Stimulated activated CD8-positive, alpha-beta memory T cell treated with anti-CD3 and anti-CD28 coated beads, Interleukin-4, amount 100 ng/mL, for 1 hour (primary cell): ENCODE measurements at places on chromosomes 5 and 9.

DNA sequence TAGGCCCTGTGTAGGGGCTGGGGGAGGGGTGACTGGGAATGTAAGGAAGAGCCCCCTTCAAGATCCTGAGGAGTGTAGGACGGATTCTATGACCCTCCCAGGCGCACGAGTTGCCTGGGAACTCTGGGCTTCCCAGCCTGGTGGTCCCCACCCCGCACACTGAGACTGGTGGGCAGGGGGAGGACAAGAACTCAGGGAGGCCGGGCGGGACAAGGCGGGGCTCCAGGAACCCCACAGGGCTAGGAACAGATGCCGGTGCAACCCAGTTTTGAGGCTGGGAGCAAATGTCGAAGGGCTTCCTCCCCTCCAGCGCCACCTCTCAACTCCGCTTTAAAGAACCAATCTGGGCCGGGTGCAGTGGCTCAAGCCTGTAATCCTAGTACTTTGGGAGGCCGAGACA is 1.3 kb upstream of the VDAC1 start:
- no peak for DNase-seq

GRCh38 chr9:14907360-14907685 is 2.9 kb downstream of the FREM1 start:
- DNase-seq, result no peak

DNA sequence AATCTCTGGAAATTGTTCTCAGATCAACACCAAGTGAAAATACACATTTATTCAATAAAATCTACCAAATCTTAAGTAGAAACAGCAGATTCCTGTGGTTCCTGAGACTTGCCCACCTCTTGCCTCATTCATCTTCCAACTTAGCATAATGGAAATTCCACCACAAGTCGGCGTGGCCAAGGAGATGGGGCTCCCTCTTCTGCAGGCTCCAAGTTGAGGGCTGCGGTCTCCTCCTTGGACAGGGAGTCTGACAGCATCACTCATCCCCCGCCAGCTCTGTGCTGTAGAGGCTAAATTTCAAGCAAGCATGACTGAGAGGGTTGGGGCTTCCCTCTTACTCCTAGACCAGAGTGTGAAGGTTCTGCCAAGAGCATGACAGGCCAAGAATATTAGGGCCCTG is 273.7 kb downstream of the DIRAS2 start:
- no peak for DNase-seq

DNA sequence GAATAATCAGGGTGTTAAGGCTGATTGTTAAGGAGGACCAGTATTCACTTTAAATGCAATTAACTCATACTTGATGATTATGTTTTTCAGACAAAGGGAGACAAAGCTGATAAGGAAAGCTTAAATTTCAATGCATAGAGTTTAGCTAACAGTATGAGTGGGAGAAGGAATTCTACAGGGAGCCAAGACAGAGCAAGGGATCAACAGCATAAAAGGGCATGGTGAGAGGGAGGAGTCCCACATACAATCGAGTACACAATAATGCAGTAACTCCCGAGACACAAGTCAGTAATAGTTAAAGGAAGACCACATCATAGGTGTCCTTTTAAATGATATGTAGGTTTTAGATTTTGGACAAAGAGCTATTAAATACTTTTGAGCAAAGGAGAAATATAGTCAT is 191.7 kb upstream of the PTPRD start:
- no peak for DNase-seq

DNA sequence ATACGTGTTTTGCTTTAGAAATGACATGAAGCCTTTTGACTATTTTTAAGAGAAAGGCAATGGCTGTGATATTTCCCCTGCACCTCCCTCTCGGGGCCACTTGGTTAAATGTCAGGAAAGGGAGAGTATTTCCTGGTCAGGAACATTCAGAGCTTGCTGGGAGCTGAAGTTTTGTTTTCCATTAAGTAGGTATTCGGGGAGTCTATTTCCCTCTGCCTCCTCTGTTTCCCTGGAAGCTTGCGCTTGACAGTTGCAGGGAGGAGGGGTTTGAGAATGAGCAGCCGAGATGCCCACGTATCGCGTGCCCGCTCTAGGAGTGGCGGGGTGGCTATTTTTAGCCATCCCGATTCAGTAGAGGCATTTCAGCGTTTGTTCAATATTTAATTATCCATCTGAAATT is 6.7 kb downstream of the DAB2IP start:
- DNase-seq, result no peak

DNA sequence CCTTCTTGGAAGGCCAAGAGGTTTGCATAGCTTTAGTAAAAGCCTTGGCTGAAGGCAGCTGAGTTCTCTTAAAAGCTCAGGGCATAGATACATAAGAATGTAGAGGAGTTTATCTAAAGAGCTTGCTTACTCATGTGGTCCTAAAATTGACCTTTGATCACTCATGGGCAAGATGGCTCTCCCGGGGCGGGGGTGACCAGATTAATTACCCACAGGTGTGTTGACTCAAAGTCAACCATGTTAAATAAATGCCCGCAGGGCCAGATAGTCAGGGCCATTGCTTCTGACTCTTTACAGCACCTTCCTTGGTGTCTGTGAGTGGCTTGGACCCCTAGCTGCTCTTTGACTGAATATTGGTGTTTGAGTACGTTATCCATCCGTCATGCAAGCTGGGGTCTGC is 33.1 kb upstream of the GHR start:
- no peak for DNase-seq

DNA sequence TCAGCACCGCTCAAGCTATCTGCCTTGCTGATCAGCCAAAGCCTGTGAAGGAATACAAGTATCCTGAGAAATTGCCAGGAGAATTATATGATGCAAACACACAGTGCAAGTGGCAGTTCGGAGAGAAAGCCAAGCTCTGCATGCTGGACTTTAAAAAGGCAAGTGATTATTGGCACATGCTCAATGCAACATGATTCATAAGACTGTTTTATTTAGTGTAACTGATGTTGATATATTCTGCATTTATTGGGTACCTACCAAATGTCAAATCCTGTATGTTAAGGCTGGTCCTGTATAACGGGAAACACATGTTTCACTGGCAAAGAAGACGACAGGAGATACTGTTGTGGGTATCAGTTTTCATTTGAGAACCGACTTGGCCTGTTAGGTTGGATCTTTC is 69.0 kb downstream of the ADAMTS16 start:
- no peak for DNase-seq

GRCh38 chr9:109616571-109617120 is 118.5 kb upstream of the PTPN3 start:
- no peak for DNase-seq

DNA sequence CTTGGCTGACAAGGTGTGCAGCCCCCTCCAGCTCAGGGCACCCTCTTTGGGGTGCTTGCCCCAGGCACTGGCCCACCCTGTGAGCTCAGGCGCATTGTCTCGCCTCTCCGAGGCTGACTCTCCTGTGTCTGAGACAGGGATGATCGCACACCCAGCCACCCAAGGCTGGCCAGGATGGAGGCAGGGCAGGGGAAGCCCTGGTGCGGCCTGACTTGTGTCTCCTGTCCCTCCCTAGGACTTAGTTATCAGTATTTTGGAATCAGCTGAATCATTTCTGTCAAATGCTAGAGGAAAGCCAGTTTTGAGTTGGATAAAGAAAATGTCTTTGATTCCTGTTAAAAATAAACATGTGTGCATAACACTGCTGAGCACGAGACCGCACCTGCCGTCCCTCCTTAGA is 2.5 kb upstream of the DBH start:
- DNase-seq, result no peak

DNA sequence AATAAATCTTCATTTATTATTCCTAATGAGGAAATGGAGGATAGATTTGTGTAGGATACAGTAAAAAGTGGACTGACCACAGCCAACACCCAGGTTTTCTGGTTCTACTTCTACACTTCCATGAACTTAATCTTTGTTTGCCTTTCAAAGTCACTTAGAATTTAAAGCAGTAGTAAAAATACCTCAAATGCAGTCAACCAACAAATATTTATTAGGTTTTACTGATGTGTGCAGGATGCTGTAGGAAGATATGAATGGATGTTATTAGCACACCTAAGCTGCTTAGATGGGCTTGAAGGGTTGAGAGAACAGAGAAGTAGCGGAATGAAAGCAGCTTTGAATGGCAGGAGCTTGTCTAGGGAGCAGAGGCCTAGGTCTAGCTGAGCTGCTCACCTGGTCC is 201.1 kb downstream of the PALM2AKAP2 start:
- DNase-seq, result no peak

- DNase-seq, result no peak
Measured at GRCh38 chr9:22228542-22228941, 218.1 kb upstream of the DMRTA1 start.

DNA sequence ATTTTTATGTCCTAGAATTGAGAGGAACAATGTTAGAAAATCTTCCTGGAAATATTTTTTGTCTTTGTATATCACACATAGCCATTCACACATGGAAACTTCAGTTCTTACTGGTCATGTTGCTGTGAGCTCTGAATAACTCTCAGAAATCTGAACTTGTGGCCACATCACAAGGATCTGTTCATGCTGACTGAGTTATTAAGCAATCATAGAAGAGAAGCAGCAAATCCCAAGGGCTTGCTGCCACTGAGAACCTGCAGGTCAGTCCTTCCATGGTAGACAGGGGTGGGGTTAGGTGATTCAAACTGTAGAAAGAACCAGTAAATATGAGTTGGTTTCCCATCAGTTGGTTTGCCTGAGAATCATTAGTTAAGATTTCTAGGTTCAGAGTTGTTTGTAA is 27.6 kb downstream of the SGCD start:
- DNase-seq, result no peak

DNA sequence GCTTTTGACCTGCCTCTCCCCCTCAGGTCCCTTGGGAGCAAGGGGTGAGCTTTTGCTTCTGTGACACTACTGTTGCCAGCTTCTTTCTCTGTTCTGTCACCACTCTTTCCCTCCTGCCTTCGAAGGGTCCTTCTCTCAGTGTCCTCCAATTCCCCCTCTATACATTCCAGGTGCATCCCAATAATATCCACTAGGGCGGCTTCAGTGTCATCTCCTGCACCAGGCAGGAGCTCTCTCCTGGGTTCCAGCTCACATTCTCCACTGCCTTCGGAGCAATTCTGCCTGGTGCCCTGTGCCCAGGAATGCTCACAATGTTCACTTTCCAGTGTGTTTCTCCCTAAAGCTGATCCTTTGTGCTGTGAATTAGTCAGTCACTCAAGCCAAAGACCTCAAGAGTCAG is 83.9 kb upstream of the CXCL14 start:
- DNase-seq, result no peak

DNA sequence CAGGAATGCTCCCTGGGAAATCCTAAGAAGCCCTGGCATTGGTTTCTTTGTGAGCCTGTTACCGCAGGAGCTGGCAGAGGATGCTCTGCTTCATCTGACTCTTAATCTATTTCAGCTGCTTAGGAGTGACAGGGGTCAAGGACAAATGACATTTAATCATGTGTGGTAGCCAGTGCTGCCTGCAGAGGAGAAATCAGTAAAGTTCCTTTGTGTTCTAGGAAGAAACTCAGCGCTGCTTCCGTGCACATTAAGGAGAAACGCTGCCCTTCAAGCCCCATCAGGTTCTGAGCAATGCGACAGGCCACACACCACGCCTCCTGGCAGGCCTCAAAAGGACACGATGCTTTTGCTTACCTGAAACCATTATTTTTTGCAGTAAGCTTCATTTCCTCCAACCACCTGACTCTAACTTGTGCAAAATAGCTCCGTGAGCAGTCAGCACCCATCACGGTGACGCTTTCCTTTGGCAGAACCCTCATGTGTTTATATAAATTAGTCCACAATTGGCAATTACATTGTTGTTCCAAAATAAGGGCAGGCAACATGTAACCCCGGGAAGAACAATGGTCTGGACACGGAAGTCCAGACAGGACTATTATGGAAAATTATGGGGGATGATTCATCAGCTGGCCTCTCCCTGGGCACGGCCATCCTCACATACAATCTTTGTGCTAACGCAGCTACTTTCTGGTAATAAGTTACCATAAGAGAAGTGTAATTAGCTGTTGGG is 387.9 kb upstream of the DAP start:
- no peak for DNase-seq

GRCh38 chr9:96022445-96023051 is 147.1 kb downstream of the ERCC6L2 start:
- no peak for DNase-seq

DNA sequence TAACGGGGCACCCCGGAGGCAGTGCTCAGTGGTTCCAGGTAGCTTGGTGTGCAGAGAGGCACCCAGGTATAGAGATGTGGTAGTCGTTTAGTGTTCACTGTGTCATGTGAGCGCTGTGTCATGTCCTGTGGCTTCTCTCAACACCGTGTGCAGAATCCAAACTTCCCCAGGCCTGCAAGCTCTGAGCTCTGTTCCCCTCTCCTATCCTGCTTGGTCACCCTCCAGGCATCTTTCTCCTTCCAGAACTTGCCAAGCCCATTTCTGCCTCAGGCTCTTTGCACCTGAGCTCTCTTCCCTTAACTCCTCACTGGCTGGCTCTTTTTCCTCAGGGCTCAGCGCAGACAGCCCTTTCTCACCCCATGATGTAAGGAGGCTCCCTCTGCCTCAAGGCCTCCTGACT is 64.8 kb downstream of the CARTPT start:
- no peak for DNase-seq

GRCh38 chr9:74173284-74173683 is 323.9 kb upstream of the RORB start:
- DNase-seq, result no peak

- DNase-seq, result no peak
Measured at GRCh38 chr5:34591723-34592122, 64.4 kb upstream of the RAI14 start.

- no peak for DNase-seq
Measured at GRCh38 chr5:180808461-180809000, 5.9 kb upstream of the MGAT1 start.

DNA sequence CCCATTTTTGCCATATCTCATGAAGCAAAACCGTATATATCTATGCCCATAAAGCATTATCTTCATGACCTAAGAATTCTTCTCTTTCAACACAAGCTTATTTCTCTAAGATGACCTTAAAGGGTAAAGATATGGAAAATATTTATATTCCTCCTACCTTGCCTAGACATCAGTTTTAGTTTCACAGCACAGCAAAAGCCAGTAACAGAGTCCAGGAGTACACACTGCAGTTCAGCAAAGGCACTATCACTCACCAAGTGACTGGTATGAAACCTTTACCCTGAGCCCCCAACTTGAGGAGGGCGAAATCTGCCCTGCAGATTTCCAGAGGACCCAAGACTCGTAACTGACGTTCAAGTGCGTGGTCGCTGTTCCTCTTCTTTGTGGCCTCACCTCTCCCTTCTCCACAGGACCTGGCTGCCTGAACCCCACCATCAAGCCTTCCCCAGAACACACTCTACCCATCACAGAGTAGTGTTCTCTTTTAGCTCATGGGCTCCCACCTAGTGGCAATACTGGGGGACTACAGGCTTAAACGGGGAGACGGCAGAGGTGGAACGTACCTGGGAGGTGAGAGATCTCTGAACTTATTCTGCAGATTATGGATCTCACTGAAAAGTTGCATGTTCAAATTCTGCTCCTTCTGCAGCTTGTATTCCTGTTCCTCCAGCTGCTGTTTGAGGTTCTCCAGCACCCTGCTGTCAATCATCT is 141.0 kb downstream of the CDK5RAP2 start:
- DNase-seq, result no peak

DNA sequence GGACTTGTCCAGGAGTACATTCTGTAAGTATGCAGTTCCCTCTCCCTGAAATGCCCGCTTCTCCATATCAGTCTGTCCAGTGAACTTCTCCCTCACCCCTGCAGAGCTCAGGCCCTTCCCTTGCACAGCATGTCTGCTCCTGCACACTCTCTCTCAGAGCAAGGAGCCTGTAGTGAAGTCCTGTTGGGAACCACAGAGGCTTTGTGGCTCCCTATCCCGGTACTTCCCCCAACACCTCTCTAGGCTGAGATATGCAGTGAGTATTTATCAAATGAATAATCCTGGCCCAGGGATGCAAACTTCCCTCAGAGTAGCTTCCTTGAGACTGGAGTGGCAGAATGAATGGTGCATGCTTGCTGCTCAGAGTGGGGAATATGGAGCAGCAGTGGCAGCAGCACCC is 48.8 kb downstream of the POC5 start:
- no peak for DNase-seq

- no peak for DNase-seq
Measured at GRCh38 chr5:117681431-117682254, 1107.0 kb upstream of the SEMA6A start.
